ENCODE measurements at places on chromosomes 16 and 17. TPM values are rescaled to one million over a fixed set of nuclear protein-coding genes. Genes with fewer than 3 reads are reported as not detected.

CDRT4 gene
- 2.4 TPM for total RNA-seq

ARHGAP44 gene
- total RNA-seq: 22.5 TPM

STRADA gene
- 32.3 TPM for total RNA-seq

CAPNS2 gene
- total RNA-seq: not detected

PRRT2 gene
- 9.8 TPM for total RNA-seq
